Stimulated activated CD8-positive, alpha-beta memory T cell treated with anti-CD3 and anti-CD28 coated beads, Interleukin-4, amount 100 ng/mL, for 24 hours (primary cell): ENCODE measurements at places on chromosomes 6 and 20.

- DNase-seq: no peak
Observed at GRCh38 chr20:48684501-48685041, 143.2 kb downstream of the PREX1 start.

- no peak for DNase-seq
Observed at GRCh38 chr6:170159022-170159965, 131.6 kb downstream of the DLL1 start.

GRCh38 chr6:139030228-139030963 is 1.9 kb downstream of the ABRACL start:
- DNase-seq: no peak

- no peak for DNase-seq
Observed at GRCh38 chr6:139568151-139568955, 193.9 kb upstream of the CITED2 start.

GRCh38 chr20:1636621-1637020 is 16.8 kb upstream of the SIRPB1 start:
- DNase-seq: no peak

DNA sequence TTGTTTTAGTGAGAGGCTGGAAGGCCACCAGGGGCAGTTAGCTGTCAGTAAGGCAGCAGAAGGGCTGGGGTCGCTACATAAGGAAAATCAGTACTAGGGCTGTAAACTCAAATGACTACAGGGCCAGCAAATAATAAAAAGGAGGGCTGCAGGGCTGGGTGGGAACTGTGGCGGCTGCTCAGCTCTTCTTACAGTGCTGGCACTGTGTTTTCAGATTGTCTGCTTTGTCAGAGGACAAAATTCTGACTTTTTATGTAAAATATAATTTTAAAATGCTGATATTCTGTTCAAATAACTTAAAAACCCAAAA is 23.2 kb downstream of the HLA-A start:
- DNase-seq: no peak

DNA sequence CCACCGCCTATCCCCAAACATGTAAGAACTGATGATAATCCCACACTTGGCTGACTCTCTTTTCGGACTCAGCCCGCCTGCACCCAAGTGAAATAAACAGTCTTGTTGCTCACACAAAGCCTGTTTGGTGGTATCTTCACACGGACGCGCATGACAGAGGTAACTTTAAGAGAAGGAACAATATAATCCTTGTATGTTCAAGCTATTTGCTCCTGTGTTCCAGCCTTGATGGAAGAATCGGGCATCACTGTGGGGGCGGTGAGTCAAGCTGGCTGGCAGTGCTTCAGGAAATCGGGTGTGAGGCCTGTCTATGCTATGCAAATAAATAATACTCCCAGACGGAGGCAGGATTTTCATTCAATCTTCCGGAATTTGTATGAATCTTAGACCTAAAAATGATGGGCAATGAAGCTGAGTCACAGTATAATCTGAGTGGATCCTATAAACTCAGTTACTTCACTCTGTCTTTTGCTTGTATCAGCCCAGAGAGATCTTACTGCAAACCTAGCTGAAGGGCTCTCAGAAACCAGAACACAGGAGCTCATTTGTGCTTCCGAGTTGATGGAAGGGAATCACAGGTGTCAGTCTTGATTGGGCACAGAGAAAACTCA is 45.2 kb upstream of the NT5E start:
- no peak for DNase-seq

DNA sequence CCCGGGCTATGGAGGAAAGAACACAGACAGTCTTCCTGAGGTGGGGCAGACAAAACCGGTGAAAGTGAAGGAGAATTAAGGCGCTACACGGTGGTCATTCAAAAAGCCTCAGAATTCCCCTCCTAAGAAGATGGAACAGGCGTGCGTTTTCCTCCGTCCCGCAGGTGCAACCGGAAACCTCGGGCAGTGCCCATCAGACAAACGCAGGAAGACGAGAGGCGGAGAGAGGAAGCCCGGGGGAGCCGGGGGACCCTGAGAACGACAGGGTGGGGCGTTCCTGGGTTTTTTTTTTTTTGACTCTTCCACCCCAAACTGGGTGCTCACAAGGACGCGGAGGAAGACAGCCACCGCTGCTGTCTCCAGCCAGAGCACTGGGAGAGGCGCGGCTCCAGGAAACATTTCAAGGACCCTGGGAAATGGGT is 25.4 kb downstream of the TTLL2 start:
- DNase-seq: no peak

- DNase-seq: no peak
Observed at GRCh38 chr6:100088009-100088408, 94.0 kb upstream of the MCHR2 start.

DNA sequence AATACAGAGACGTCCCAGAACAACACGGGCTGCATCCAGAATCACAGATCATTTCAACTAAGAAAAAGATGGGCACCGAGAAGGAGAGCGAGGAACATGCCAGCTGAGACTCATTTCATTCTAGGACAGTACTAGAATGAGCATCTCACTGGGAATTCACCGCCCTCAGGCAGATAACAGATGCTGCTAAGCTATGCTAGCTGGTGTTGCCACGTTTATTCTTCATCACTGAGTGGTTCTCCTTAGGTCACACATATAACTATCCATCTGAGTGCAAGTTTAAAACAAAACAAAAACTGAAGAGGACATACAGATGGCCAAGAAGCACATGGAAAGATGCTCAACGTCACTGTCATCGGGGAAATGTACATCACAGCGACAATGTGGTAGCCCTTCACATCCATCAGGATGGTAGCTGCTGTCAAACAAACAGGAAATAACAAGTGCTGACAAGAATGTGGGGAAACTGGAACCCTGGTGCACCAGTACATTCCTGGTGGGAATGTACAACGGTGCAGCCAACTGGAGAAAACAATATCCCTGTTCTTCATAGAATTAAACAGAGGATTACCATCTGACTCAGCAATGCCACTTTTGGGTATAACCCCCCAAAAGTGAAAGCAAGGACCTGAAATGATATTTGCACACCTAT is 97.6 kb downstream of the SLC22A23 start:
- no peak for DNase-seq

- no peak for DNase-seq
Observed at GRCh38 chr20:38987777-38988176, 25.6 kb downstream of the DHX35 start.

- DNase-seq: no peak
Observed at GRCh38 chr6:147005499-147005898, 198.7 kb upstream of the STXBP5 start.

- no peak for DNase-seq
Observed at GRCh38 chr6:35042031-35042815, 98.9 kb downstream of the TCP11 start.

GRCh38 chr6:4879741-4880275 is 103.6 kb downstream of the CDYL start:
- DNase-seq: no peak

DNA sequence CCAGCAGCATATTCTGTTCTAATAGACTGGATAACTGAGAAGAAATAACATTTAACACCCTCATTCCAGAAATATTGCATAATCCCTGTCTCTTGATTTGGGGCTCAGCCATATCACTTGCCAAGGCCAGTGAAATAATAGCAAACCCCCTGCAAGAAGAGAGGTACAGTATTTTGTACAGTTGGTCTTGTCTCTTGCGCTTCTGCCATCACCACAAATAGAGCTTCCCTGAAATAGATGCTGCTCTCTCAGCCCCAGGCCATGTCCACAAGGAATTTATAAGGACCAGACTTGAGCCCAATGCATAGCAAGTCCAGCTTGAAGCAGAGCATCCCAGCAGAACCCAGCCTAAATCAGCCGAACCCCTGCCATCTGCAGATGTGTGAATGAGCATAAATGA is 254.0 kb downstream of the GRM1 start:
- DNase-seq: no peak

GRCh38 chr6:86355271-86355670 is 582.1 kb upstream of the HTR1E start:
- no peak for DNase-seq

DNA sequence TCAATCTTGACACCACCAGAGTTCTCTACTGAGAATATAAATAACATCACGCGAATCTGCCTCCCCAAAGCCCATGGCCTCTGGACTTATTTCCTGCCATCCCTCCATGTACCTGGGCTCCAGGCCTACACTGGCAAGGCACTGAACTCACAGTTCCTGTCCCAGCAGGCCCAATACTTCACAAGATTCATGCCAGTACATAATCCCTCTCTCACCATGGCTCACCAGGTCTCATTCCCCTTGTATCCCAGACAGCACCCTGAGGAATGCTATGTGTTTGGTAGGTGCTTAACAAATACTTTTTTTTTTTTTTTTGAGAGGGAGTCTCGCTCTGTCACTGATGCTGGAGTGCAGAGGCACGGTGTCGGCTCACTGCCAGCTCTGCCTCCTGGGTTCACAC is 1.9 kb downstream of the KIF16B start:
- DNase-seq: no peak

DNA sequence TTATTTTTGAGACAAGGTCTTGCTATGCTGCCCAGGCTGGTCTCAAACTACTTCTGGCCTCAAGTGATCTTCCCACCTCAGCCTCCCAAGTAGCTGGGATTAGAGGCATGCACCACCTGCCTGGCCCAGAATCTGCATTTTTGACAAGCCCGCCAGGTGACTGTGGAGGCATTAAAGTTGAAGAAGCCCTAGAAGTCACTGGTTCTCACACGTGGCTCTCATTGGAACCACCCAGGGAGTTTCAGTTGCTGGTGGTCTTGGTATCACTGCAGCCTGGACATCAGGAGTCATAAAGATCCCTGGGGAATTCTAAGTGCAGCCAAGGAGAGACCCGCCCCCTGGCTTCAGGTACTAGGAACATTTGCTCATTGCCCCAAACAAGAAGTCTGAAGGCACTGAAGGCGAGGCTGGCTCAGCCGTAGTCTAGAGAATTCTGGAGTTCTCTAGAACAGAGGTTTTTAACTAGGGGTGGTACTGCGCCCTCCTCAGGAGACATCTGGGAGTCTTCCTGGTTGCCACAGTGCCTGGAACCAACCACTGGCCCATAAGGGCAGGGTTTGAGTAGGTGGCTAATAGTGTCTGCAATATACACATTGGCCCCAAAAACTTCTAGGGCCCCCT is 182.8 kb downstream of the ZMYND8 start:
- DNase-seq: no peak

DNA sequence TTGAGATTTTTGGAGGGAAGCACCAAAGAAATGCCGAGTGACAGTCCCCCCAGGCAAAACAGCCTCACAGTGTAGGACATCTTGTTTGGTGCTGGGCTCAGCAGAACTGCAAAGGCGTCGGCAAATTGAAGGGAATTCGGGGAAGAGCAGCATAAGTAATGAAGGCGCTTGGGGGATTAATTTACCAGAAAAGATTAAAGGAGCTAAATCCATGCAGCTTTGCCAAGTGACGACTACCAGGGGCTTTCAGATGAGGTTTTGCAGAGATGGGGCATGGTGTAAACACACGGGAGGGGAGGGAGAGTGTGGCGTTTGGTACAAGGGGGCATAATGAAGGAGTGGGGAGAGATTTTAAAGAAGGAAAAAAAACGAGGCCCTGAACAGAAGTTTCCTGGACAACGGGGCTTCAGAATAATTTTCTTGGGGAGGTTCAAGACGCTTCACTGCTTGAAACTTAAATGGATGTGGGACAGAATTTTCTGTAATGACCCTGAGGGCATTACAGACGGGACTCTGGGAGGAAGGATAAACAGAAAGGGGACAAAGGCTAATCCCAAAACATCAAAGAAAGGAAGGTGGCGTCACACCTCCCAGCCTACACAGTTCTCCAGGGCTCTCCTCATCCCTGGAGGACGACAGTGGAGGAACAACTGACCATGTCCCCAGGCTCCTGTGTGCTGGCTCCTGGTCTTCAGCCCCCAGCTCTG is 45.4 kb upstream of the CDH22 start:
- no peak for DNase-seq

GRCh38 chr6:31308050-31308844 is 36.4 kb upstream of the HLA-C start:
- peak; percentile 51 for DNase-seq

DNA sequence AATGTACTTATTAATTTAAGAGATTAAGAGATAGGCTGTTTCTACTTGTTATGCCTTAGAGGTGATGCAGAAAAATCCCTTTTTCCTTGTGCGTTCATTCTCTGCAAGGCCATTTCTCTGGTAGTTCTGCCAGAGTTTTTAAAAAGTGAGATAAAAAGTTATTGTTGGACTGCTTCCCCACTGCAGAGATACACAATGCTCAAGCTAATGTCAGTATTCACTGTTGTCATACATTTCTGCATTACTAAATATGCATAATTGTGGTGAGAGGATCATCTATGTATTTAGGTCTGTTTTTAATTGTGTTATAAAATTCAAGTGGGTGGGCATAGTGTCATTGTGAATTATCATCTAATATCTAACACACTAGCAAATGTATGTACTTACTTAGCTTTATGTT is 600.4 kb downstream of the HTR1B start:
- DNase-seq: no peak

DNA sequence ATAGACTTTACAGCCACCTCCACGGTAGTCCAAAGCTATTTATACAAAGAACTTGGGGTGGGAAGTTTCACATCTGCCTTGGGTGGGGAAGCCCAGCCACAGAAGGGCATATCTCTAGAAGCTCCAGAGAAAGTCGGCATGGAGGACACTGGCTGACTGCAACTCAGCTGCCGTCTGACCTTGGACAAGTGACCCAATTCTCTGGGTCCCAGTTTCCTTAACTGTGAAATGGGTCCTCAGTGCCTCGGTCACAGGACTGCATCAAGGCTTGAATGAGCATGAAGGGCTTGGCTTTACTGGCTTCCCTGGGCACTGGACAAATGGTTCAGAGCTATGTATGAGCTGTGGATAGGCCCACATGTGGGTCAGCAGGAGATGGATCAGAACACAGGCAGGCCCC is 58.6 kb downstream of the NOL4L start:
- DNase-seq: no peak

DNA sequence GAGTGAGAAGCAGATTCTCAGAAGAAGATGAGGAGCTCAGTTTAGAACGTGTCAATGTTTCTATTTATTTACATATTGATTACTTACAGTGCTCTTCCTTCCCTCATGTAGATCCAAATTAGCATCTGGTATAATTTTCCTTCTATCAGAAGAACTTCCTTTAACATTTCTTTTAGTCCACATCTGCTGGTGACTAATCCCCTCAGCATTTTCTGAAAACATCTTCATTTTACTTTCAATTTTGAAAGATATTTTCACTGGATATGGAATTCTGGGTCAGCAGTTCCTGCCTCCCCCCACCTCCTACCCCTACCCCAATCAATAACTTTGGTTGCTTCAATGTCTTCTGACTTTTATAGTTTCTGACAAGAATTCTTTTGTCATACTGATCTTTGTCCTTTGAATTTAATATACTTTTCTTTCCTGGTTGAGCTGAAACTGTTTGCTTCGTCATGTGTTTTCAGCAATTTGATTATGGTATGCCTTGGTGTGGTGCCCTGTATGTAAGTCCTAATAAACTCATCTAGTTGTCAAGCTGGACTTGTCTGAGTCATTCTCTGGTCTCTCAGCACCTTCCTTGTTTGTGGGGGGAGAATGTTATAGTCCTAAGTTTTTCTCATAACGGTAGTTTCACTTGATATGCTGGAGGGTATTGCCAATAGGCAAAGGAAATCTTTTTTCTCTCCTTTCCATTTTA is 57.0 kb downstream of the SMPDL3A start:
- DNase-seq: no peak
